ENCODE measurements at places on chromosomes 6 and 20.

GRCh38 chr6:41489120-41489851 lies 56.9 kb upstream of the FOXP4 start:
- DNase-seq, result no peak

DNA sequence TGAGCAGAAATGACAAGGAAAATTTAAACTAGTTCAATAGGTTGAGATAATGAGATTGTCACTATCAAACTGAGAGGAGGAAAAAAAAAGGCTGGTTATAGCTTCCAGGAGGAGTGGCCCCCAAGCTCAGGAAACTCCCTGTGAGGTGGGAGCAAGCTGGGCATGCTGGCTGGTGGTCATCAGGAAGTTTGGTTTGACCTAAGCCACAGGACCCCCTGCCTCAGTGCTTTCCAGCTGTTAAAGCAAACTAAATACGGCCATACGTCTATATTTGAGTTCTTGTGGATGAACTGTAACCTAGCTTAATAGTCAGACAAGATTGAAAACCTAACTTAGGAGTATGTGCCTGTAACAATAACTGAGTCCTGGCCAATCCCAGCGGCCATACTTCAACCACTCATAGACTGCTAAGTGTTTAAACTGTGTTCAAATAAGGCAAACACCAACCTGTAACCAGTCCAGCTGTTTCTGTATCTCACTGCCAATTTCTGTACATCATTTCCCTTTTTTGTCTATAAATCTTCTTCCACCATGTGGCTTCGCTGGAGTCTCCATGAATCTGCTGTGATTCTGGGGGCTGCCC lies 24.6 kb upstream of the ZBTB24 start:
- no peak for DNase-seq

- DNase-seq, result no peak
Measured at GRCh38 chr20:64037498-64038213, 1.7 kb downstream of the C20orf204 start.

DNA sequence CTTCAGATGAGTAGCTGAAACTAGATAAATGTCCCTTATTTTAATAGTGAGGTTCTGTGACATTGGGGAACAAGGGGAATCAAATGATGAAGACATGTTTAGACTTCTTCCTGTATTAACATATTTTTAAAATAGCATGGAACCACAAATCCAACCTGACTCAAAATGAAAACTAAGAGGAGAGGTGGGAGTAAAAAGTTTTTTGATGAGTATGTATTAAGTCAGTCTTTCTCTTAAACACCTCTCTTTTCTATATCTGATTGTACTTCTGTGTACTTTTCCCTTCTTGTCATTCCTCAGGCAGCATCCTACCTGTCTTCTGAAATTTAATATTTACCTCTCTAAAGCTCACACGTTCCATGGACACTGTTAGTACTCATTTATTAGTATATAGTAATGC lies 8.7 kb upstream of the SDHAF4 start:
- DNase-seq, result no peak

GRCh38 chr20:23193801-23194384 lies 107.8 kb upstream of the CD93 start:
- no peak for DNase-seq

GRCh38 chr6:136792095-136792409 lies 225 bp downstream of the MAP3K5 start:
- no peak for DNase-seq

- no peak for DNase-seq
Measured at GRCh38 chr6:30645989-30646388, 944 bp upstream of the C6orf136 start.

Measured in stimulated activated CD4-positive, alpha-beta T cell treated with anti-CD3 and anti-CD28 coated beads, TNF-alpha, amount 100 ng/mL, for 4 hours (primary cell).